Renal pelvis (tissue), 12 donors: ENCODE measurements at places on chromosomes 2 and 18. TPM values are rescaled to one million over a fixed set of nuclear protein-coding genes. Genes with fewer than 3 reads are reported as not detected.

PIEZO2 gene
- polyA plus RNA-seq: 15.3 TPM

SERPINB3 gene
- not detected for polyA plus RNA-seq

SP140 gene
- 0.54 TPM for polyA plus RNA-seq

LYPD6 gene
- 15.4 TPM for polyA plus RNA-seq

EPHA4 gene
- polyA plus RNA-seq: 52.8 TPM

B3GNT7 gene
- polyA plus RNA-seq: 4.2 TPM

NMUR1 gene
- 0.74 TPM for polyA plus RNA-seq

SLC19A3 gene
- 10.6 TPM for polyA plus RNA-seq

ONECUT2 gene
- polyA plus RNA-seq: 0.14 TPM
